ENCODE measurements at places on chromosomes 11 and 22. TPM values are rescaled to one million over a fixed set of nuclear protein-coding genes. Genes with fewer than 3 reads are reported as not detected.

The DEFB131B gene
- total RNA-seq, result not detected

GRCh38 chr11:33775832-33776470, 1.6 kb upstream of the FBXO3 start:
- DNase-seq, result no peak

DNA sequence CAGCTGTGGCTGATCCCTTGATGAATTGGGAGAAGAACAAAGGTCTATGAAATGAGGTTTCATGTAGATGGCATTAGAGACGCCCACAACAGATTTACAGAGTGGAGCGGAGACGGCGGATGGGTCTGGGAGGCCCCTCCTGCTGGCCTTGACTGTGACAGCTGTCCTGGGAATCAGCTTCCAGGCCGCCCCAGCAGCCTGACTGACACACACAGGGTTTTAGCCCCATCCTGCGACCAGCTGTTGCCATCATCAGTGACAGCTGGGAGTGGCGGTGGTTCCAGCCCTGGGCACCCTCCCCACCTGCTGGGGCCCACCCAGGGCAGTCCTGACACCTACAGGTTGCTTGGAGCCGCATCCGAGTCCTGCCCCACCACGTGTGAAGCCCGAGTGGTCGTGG, 64.0 kb upstream of the PPP6R3 start:
- no peak for DNase-seq

GRCh38 chr22:30421695-30422480, 3.7 kb upstream of the MTFP1 start:
- no peak for DNase-seq

DNA sequence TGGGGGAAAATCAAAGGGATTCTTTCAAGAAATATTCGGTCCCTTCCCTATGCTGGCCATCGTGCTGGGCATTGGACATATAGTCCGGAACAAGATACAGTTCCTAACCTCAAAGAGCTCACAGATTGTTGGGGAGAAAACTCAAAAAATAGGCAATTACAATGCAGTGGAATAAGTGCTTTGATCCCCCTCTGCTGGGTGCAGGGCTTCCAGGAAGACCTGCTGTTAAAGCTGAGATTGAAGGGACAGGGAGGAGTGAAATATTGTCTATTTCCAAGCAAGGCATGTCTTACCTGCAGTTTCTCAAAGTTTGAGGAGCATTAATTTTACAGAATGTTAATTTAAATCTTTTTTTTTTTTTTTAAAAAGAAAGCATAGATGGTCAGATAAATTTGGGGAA, 75.1 kb upstream of the SESN3 start:
- no peak for DNase-seq
